ENCODE measurements at places on chromosomes 5 and 9.

DNA sequence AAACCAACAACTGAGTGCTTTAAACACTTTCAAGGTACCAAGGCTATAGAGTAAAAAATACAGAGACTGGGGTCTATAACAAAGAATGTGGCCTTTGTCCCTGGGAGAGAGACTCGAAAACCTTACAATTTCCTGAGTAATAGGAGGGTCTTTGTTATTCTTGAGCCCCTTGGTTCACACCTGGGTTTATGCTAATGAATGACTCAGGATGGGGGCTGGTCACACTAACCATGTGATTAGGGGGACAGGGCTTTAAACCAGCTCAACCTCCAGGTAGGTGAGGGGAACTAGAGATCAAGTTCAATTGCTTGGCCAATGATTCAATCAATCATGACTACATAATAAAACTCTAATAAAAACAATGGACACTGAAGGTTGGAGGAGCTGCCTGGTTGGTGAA, 50.2 kb downstream of the PLPP1 start:
- no peak for DNase-seq

GRCh38 chr5:174521449-174521848, 202.9 kb upstream of the MSX2 start:
- DNase-seq = no peak

- DNase-seq = no peak
These were observed 123.1 kb downstream of the RAPGEF6 start for GRCh38 chr5:131511934-131512333.

DNA sequence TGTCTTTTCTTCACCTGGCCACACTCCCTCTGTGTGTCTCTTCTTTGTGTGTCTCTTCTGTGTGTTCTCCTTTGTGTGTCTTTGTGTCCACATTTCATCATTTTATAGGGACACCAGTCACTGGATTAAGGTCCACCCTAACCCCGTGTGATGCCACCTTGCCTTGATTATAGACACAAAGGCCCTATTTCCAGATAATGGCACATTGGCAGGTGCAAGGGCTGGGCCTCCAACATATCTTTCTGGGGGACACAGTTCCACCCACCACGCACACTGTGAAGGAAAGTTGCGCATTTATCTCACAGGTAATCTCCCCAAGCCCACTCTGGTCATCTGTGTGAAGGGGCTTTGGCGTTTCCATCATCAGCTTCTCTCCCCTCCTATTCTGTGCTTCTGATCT, 334.6 kb upstream of the IRX1 start:
- DNase-seq = no peak

GRCh38 chr9:82148426-82148810, 159.8 kb downstream of the SPATA31D1 start:
- DNase-seq = no peak

GRCh38 chr9:81377921-81378320, 311.4 kb downstream of the TLE1 start:
- no peak for DNase-seq

DNA sequence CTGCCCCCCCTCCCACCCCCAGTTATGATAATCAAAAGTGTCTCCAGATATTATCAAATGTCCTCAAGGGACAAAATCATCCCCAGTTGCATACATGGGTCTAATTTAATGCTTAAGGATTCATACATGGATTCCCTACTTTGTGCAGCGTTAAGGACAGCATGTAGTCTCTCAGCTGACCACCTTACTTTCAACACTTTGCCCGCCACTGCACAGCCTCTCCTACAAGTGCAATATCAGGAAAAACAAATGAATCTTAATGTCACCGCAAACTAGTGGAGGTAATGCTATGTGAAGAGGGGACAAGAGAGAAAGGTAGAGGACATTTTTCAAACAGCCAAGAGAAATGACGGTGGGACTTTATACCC, 78.6 kb downstream of the TLE1 start:
- no peak for DNase-seq

All from HL-60 (cell line).